ENCODE measurements at places on chromosomes 3 and 15.
A peak's percentile ranks its signal among the peaks of the same experiment; 100 is the strongest.

- DNase-seq, result no peak
Observed at GRCh38 chr3:27176256-27176655, 192.9 kb downstream of the NEK10 start.

- DNase-seq, result no peak
Observed at GRCh38 chr3:94185753-94186152, 122.9 kb downstream of the NSUN3 start.

GRCh38 chr3:118337649-118338048 lies 697.0 kb downstream of the IGSF11 start:
- DNase-seq, result no peak

DNA sequence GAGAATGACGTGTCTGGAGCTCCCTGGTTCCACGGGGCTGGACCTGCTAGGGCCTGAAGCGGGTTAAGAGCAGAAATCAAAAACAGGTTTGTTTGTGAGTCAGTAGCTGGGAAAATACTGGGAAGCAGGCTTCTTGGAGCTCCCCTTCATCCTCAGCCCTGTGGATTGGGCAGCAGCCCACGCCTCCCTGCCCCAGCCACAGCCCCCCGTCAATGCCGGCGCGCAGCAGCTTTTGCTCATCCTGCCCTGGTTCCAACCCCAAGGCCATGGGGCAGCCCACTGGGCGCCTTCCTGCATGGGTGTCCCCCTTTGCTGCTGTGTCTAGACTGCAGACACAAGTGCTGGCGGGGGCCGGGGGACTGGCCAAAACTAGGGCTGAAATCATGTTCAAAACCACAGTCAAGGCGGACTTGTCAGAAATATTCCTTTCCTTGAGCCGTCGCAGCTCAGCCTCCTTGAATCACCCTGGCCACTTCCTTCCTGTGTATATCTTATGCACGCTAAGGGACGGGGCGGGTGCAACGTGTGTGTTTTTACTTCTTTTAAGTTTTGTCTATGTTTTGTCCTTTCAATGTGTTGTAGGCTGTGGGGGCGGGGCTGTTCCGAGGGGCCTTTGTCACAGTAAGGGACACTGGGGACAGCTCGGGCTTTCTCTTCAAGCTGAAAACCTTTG lies 108.1 kb downstream of the KLF13 start:
- no peak for DNase-seq

DNA sequence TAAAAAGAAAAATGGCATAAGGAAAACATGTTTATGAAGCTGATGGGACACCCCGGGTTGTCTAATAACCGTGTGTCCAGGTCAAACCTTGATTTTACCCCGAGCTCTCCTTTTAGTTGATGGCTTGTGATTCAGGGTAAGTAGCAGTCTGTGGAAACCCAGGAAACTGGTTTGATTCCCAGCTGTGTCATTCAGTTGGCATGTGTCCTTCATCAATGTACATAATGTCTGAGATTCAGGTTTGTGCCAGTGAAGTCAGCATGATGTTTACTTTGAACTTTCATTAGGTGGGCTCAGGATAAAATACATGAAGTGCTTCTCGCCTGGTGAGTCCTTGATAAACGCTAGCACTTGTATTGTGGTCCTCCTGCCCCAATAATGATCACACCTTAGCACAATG lies 4.3 kb upstream of the COPG1 start:
- DNase-seq, result no peak

DNA sequence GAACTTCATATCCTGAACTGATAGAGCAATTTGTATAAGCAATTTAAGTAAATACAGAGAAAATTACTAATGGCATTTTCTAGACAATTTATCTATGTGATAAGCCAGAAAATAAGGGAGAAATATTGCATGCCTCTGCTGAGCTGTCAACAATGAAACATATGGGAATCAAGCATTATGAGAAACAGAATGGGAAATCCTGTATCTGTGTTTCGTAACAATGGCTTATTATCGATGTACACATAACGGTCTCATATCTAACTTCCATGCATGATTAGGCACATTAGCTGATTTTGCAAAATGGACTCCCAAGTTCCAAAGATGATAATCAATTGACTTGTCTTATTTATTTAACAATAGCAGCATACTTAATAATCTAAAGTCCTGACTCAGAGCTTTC lies 30.4 kb upstream of the KCNMB2 start:
- no peak for DNase-seq

DNA sequence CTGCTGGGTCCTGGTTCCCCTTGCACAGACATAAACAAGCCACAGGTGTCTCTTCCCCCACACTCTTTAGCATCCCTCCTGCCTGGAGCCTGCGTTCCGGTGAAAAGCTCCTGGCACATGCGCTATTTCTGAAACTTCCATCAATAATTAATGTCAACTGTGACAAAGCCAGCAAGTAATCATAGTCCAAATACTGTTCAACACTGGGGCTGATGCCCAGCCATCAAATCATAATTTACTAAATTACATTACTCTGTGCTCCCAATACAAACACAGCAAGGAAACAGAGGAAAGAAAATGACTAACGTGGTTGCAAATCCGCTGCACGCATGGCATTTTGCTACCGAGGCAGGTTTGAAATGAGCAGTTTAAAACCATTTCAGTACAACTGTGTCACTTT lies 294.7 kb downstream of the ERC2 start:
- peak; percentile 10 for DNase-seq

GRCh38 chr3:57234613-57235575 lies 7.4 kb downstream of the APPL1 start:
- DNase-seq, result no peak

GRCh38 chr3:13605555-13605954 lies 56.6 kb downstream of the FBLN2 start:
- no peak for DNase-seq

GRCh38 chr15:85393210-85393609 lies 12.8 kb downstream of the AKAP13 start:
- DNase-seq, result no peak

DNA sequence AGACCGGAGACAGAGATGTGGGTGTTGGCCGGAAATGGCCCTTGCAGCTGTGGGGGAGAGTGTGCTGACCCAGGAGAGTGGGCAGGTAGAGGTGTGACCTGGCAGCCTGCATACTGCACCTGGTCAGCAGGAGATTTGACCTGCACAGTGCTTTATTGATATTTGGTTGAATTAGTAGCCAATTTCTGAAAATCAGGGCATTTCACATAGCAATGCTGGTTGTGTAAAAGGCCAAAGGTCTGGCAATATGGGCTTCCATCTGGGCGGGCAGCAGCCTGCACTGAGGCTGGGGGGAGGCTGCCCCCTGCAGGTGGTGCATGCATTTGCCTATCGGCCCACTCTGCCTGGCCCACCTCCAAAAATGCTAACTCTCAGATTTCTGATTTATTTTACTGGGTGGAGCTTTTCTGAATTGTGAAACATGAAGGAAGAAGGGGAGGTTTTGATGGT lies 9.4 kb upstream of the MGLL start:
- DNase-seq, result no peak

- DNase-seq, result no peak
Observed at GRCh38 chr3:24533561-24534193, 39.0 kb upstream of the THRB start.

DNA sequence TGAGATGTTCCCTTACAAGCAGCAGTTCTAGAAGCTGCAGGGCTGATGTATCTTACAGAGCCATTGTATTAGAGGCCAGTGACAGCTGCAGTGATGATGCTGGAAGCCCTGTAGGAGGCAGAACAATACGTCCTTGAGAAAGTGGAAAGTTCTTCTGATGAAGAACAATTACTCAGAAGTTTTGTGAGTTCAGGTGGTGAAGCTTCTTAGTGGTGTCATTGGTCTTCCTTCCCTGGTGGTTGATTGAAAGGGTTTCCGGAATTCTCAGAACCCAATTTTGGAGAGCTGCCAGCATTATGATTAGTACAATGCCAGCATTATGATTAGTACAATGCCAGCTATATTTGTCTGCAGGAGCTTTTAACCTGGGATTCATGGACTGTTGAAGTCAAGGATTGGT lies 356.4 kb downstream of the MFSD1 start:
- no peak for DNase-seq

DNA sequence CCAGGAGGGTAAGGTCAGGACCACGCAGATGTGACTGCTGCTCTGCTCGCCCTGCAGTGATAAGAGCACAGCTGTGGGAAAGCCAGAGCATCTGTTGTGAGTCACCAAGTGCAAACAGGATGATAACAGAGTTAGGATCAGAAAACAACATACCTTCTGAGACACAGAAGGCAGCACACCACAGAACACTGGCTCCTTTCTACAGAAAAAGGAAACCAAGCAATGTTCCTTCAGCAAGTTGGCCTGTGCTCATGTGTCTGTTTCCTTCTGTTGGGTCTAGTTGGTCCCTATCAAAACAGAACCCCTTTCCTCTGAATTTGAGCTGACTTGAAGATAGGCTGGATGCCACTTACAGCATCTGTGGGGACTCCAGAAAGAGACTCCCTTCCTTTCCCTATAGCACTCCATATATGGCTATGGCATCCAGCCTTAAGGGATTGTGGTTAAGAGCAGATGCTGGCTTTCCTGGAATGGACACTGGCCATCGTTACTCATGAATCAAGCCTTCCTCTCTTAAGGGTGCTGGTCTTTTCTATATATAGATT lies 440.7 kb upstream of the THBS1 start:
- DNase-seq, result no peak

GRCh38 chr15:70093070-70093469 lies 4.6 kb downstream of the TLE3 start:
- DNase-seq, result no peak

- no peak for DNase-seq
Observed at GRCh38 chr3:172182797-172183196, 143.4 kb downstream of the FNDC3B start.

- no peak for DNase-seq
Observed at GRCh38 chr3:116020495-116020894, 397.2 kb downstream of the GAP43 start.

DNA sequence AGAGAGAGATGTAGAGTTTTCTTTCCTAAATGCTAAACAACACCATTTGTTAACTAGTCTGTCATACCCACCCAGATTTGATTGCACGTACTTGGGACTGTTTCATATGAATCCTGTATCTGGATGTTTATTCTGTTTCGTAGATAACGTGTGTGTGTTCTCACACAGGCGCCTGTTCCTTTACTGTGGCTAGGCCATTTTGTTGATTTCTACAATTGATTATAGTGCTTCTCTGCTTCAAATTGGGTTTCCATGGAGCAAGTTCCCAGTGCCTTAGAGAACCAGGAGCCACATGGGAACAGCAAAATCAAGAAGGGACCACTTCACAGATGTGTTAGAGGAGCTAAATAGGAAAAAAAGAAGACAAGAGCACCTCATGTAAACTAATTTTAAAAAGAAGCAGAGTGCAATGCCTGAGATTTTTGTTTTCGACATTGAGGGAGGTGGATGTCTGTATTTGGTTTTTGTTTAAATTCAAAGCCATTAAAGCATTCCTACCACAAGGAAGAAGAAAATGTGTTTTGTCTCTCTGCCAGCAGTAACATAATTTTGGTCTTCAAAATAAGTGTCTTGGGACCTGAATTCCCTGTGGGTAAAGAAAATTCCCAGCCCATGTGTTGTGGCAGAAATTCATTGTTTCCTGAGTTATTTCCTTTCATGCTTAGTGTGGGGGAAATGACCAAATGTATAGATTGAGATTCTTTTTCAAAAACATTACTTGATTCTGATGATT lies 424.0 kb upstream of the C2CD4B start:
- DNase-seq, result no peak

DNA sequence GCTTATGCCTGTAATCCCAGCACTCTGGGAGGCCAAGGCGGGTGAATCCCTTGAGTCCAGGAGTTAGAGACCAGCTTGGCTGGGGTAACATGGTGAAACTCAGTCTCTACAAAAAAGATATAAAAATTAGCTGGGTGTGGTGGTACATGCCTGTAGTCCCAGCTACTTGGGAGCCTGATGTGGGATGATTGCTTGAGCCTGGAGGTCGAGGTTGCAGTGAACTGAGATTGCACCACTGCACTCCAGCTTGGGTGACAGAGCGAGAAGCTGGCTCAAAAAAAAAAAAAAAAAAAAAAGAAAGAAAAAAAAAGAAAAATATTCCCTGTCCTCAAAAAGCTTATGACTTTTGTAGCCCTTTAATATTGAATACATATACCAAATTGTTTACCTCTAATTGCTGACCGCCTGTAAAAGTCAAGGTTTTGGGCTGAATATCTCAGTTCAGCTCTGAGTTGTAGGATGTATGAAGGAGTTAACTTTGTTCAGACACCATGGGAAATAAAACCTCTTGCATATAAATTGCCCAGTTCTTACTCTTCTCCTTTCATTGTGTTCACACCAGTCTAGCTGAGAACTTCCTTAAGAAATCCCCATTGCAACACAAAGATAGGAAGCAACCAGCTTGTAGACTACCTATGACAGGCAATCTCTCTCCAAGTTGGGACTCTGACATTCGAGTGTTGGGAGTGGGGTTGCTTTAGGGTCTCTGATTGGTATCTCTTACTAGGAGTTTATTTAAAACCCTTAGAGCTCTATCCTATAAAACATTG lies 97.6 kb upstream of the RASGRP1 start:
- no peak for DNase-seq

DNA sequence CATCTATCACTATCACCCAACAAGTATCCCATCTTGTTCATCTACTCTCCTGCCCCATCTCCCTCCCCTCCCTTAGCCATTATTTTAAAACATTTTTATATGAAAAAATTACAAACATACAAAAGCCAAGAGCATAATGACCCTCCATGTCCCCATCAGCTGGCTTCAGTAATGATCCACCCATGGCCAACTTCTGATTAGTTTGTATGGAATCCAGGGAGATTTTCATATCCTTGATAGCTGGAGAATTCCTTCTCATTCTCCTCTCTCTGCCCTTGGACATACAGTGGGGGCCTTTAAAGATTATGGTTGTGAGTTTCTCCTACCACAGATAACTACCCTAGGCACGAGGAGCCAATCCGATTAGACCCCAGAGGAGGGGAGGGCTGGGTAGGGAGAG lies 40.2 kb downstream of the IRAK2 start:
- no peak for DNase-seq

DNA sequence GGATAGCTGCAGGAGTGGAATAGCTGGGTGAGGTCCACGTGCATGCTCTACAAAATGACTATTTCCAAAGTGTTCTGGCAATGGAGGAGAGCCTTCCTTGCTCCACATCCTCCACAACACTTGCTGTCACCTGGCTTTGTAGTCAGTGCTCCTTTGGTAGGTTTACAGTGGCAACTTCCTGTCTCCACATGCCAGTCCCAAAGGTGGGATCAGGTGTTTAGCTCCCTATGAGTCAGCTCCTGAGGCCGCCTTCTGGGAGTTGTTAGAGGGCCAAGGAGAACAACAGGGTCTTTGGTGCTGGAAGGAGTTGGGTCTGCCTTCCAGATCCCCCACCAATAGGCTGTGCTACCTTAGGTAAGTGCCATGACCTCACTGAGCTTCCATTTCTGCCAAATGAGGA lies 15.3 kb upstream of the LIMD1 start:
- no peak for DNase-seq

- no peak for DNase-seq
Observed at GRCh38 chr3:127787071-127787490, 35.2 kb downstream of the MGLL start.

- DNase-seq, result no peak
Observed at GRCh38 chr3:76245622-76246021, 460.3 kb upstream of the ZNF717 start.

GRCh38 chr3:101814835-101815234 lies 34.5 kb upstream of the NFKBIZ start:
- no peak for DNase-seq

- DNase-seq, result no peak
Observed at GRCh38 chr3:66586853-66587252, 86.0 kb upstream of the LRIG1 start.
